ENCODE measurements at places on chromosomes 16 and 17.

DNA sequence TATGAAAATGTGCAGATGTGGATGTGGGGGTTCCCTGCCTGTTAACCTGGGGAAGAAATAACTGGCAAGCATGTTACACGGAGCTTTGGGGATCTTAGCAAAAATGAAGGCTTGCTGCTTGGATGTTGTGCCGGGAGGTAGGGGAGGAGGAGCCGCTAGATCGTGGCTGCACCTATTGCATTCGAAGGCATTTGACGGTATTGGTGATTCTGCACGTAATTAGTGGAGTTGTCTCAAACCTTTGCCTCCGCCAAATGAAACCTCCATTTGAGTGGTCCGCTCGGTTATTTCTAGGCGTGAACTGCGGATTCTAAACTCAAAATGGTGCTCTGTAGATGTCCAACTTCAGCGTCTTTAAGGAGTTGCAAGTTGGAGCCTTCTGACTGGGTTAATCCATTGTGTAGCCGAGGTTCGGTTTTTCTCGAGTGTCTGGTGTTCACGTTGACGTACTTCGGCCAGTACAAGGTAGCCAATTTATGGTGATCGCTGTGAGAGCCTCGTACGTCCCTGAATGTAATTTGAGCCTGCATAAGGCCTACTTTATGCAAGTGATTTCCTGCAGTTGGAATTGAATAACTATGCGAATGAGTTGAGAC lies 1.5 kb downstream of the TNRC6C start:
- peak; percentile 59 for DNase-seq

DNA sequence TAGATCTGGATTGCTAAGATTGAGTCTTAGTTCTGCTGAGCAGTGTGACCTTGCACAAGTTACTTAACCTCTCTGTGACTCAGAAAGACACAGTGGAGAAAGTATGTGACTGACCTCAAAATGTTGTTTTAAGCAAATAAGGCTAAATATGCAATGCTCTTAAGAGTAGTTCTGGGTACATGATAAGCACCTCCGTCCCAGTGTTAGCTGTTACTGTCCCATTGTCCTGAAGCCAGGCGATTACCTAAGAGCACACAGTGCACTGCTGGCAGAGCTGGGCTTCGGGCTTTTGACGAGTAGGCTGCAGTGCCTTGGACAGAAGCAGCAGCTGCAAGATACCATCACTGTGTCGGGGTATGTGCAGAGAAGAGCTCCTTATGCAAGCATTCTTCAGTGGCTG lies 32.7 kb upstream of the FOXF1 start:
- DNase-seq, result no peak

- DNase-seq, result peak; percentile 54
Measured at GRCh38 chr17:79294459-79295071, 219.9 kb downstream of the ENGASE start.

DNA sequence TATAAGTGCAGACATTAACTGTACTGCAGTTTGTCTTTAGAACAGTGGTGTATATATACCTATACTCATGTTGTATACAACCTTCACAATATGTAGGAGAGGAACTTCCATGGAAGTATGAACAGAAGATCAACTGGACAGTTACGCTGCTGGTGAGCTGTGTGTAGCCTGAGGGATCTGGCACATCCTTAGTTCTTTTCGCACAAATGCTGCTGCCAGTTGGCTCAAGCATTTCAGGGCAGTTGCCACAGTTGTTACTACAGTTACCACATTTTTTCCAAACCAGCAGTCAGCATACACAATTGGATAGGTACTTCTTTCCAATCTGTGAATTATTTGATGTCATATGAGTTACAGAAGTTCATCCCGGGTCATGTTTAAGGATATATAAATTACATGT lies 539.6 kb upstream of the HSBP1 start:
- no peak for DNase-seq

GRCh38 chr16:67162506-67163163 lies 1.9 kb upstream of the HSF4 start:
- DNase-seq, result no peak

DNA sequence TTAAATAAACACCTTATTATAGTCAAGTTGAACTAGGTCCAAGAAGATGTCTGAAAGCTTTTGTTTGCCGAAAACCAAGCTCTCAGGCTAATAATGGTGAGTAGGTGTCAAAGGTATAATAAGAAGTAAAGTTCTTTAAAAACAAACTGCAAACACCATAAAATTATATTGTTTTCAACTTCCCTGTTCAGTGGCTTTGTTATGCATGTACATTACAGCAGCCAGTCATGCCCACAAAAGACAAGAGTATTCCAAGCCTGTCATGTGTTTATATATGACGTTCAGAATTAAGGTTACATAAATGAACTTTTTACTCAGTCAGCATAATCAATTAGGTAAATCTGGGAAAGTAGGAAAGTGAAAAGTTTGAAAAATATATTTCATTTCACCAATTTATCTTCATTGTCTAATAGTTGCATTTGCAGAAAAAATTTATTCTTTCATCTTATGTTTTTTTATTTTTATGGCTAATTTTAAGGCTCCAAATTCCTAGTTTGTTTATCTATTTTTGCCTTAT lies 928.7 kb upstream of the SOX9 start:
- no peak for DNase-seq

- no peak for DNase-seq
Measured at GRCh38 chr17:73323409-73324159, 11.8 kb upstream of the CDC42EP4 start.

DNA sequence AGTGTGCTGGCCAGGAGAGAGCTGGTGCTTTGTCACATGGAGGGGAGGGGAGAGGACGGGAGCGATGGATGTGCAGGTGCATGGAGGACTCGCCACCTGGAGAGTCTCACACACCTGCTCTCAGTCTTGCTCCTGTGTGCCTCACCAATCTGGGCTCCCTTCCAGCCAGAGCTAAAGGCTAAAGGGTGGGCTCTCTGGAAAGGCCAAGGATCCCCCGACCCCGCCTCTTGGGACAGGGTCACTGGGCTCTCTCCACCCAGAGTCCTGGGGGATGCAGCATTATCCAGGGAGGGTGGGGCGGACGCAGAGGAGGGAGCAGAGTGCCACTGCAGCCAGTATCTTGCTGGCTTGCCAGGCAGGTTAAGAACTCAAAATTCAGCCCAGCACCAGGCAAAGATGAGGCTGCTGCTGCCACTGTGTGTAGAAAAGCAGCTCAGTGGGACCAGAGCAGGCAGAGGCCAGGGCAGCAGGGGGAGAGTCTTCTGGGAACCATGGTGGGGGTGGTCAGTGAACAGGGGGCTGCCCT lies 5.4 kb upstream of the STAT5B start:
- peak; percentile 14 for DNase-seq

- DNase-seq, result no peak
Measured at GRCh38 chr16:80666378-80667250, 125.8 kb downstream of the DYNLRB2 start.

DNA sequence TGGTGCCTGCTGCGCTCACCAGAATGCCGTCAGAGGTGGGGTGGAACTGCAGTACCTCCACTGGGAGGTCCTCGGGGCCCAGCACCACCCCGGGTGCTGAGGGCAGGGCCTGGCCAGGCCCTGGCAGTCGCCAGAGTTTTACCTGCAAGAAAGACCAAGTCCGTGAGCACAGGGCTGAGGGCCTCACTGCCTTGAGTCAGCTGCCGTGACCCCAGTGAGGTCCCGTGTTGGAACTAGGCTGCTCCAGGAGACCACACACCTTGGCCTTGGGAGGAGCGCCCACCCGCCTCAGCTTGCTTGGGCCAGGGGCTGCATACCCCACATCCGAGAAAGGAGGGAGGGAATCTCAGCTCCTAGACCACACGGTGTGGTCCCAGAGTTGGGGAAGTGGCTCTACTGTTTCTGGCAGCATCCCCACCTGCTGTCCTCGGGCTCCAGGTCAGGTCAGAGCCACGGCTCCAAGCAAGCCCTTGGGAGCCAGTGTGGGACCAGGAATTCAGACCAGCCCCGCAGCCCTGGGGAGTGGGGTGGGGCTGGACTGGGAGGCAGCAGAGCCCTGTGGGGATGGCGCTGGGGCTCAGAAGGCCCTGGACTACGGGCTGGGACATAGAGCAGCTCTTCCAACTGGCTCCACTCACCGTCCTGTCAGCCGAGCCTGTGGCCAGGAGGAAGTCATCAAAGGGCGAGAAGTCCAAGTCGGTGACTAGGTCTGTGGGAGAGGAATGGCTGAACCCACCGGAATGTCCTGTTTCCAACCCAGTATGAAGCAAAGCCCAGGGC lies 8.7 kb downstream of the CORO7 start:
- no peak for DNase-seq

DNA sequence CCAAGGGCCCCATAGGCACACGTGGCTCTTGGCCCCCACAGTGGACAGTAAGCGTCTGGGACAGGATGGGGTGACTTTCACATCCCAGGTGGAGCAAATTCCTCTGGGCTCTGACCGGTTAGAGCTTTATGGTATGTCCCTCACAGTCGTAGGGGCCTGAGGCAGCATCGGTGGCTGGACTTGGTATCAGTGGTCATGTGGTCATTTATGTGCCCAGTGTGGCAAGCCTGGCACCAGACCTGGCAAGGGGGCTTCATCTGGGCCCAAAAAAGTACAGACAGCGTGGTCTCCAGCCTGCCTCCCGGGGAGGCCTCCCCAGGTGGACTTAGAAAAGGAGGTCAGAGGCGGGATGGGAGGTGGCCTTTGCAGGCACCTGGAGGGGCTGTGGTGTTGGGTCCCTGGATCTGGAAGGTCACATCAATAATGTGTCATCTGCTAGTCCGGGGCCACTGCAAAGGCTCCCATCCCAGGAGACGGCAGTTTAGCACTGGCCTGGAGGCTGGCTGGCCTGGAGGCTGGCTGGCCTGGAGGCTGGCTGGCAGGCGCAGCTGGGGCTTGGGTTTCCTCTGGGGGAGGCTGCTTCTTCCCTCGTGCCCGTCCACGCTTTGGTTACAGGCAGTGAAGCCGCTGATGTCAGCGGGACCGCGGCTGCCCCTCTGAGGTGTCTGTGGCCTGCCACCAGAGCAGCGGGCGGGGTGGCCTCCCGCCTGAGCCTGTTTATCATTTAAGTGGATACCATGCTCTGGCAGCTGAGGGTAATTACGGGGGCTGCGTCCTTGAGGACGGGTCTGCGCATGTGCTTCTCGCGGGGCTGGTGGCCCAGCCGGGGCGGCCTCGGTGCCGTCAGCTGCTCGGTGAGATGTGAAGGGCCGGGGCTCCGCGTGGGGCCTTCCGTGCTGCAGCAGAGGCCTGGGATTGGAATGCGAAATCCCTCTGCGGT lies 20.7 kb upstream of the CBX4 start:
- DNase-seq, result no peak

GRCh38 chr16:83409347-83409746 lies 398.4 kb upstream of the HSBP1 start:
- DNase-seq, result no peak

- peak; percentile 52 for DNase-seq
Measured at GRCh38 chr16:90019543-90020259, 445 bp upstream of the DBNDD1 start.

DNA sequence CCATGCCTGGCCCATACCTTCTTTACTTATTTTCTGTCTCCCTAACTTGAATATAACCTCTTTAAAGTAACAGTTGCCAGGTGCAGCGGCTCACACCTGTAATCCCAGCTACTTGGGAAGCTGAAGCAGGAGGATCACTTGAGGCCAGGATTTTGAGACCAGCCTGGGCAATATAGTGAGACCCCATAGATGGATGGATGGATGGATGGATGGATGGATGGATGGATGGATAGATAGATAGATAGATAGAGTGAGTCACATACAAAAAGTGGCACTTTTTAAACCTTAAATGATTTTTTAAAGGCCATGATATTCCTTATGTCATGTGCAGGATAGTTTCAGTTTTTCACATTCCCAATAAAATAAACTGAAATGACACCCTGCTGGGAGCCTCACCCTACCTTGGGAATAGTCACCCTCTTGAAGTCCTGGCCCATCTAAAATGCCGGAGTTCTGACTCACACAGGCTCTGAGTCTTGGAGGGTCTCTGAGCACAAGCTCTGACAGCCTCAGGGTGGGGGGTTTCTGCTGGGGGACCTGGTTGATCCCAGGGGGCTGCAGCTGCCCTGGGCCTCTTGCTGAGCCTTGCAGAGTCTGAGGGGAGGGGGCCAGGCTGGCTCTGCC lies 26.2 kb downstream of the CPNE2 start:
- DNase-seq, result no peak

- no peak for DNase-seq
Measured at GRCh38 chr17:46088595-46088994, 89.5 kb downstream of the STH start.

GRCh38 chr16:66079671-66080334 lies 286.7 kb upstream of the CDH5 start:
- DNase-seq, result no peak

- DNase-seq, result peak; percentile 88
Measured at GRCh38 chr17:50482516-50482915, 3.9 kb downstream of the RSAD1 start.

DNA sequence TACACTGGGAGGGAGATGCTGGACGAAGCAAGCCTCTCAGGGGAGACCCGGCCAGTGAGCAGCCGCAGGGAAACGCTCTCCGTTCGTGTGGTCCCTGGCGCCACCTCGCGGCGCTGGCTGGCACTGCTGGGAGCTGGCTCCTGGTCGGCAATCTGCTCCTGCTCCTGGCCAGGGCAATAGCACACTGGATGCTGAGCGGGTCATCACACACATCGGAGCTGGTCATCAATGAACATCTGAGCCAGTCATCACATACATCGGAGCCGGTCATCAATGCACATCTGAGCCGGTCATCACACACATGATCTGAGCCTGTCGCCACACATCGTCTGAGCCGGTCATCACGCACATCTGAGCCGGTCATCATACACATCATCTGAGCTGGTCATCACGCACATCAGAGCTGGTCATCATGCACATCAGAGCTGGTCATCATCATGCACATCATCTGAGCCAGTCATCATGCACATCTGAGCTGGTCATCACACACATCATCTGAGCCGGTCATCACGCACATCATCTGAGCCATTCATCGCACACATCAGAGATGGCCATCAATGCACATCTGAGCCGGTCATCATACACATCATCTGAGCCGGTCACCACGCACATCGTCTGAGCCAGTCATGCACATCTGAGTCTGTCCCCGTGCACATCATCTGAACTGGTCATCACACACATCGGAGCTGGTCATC lies 217.3 kb downstream of the RBFOX3 start:
- peak; percentile 86 for DNase-seq

GRCh38 chr17:16484445-16485175 lies 7.4 kb downstream of the LRRC75A start:
- no peak for DNase-seq

GRCh38 chr17:45138911-45139532 lies 3.5 kb downstream of the ACBD4 start:
- DNase-seq, result no peak

GRCh38 chr16:29765167-29766032 lies 12.7 kb upstream of the ZG16 start:
- DNase-seq, result no peak

DNA sequence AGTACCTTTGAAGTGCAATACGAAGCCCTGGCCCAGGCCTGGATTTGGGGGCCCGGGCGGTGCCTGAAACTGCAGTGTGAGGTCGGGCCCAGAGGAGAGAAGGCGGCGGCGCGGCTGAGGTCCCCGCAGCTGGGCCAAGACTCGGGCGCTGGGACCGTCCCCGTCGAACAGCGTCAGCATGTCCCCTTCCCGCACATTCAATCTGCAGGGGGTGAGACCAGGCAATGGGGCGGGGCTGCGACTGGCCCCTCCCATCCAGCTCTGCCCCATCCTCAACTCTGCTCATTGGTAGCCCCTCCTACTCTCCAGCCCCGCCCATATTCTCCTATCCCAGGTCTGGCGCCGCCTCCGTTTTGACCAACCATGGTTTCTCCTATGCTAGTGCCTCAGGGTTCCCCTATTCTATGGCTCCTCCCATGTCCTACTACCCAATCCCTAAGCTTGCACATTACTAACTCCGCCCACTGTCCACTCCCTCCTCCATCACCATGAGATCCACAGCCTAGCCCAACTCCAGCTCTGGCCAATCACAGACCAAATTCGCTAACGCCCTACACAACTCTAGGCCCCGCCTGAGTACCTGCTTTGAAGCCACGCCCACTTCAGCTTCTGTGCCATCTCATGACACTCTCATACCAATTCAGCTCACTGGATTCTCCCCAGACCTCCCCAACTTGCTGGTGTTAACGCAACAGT lies 14.4 kb upstream of the CDIPT start:
- peak; percentile 81 for DNase-seq
